ENCODE measurements at places on chromosomes 12 and 14.

GRCh38 chr12:116703214-116703795 is 34.6 kb downstream of the SPRING1 start:
- DNase-seq = peak; percentile 21

- no peak for DNase-seq
Measured at GRCh38 chr12:29728030-29728429, 55.7 kb downstream of the TMTC1 start.

DNA sequence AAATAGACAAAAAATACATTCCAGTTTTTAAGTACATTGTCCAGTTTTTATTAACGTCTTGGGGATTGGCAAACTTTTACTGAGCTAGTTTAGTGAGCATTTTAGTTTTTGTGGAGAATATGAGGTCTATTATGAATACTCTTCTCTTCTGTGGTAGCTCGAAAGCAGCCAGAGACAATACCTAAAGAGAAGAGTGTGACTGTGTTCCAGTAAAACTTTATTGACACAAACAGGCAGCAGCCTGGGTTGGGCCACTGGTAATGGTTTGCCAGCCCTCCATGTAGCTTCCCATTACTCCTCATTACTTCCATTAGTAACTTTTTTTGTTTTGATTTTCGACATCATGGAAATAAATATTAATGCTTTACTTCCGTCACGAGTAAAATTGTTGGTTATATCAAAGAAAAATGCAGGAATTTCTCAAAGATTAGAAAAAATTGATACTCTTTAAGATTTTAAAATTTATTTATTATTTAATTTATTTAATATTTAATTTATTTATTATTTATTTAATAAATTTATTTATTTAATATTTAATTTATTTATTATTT is 19.6 kb downstream of the RMST start:
- no peak for DNase-seq

GRCh38 chr14:36835128-36835527 is 173.5 kb downstream of the PAX9 start:
- peak; percentile 77 for DNase-seq

- DNase-seq = no peak
Measured at GRCh38 chr12:62629971-62630739, 163.5 kb downstream of the MON2 start.

GRCh38 chr12:30963709-30964564 is 37.4 kb downstream of the TSPAN11 start:
- DNase-seq = no peak

GRCh38 chr12:101407049-101407435 is 530 bp downstream of the ARL1 start:
- DNase-seq = no peak

GRCh38 chr14:105094193-105094907 is 29.1 kb upstream of the GPR132 start:
- no peak for DNase-seq

DNA sequence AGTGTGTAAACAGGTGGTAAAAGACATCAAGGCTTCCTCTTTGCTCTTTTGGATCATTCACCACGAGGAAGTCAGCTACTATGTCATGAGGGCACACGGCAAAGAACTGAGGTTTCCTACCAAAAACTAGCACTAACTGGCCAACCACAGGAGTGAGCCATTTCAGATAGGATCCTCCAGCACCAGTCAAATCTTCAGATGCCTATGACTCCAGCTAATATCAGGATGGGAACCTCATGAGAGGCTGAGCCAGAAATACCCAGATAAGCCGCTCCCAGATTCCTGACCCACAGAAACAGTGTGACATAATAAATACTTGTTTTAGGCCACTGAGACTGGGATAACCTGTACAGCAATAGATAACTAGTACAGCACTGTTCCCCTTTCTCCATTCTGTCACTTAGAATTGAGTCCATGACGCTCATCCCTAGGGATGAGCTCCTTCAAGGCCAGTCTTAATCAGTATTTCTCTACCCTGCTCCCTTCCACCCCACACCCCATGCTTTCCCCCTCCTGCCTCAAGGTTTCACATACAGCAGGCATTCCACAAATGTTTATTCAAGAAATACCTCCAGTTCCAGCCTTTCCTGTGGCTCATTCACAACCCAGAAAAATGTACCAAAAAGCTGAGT is 68.4 kb downstream of the PPM1H start:
- no peak for DNase-seq

DNA sequence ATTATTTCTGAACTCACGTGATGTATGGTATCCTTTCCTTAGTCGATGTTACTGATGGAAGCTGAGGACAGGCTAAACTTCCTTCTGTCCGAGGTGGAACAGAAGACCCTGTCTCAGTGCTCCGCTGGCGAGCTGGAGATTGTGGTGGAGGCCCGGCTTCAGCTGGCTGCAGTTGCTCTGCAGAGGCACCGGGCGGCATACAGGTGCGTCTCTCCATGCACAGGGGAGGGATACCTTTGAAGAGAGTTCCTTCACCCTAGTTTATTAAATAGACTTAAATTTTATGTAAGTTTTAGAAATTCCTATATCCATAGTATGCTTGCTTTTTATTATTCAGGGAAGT is 186.7 kb upstream of the NEDD1 start:
- DNase-seq = peak; percentile 32

DNA sequence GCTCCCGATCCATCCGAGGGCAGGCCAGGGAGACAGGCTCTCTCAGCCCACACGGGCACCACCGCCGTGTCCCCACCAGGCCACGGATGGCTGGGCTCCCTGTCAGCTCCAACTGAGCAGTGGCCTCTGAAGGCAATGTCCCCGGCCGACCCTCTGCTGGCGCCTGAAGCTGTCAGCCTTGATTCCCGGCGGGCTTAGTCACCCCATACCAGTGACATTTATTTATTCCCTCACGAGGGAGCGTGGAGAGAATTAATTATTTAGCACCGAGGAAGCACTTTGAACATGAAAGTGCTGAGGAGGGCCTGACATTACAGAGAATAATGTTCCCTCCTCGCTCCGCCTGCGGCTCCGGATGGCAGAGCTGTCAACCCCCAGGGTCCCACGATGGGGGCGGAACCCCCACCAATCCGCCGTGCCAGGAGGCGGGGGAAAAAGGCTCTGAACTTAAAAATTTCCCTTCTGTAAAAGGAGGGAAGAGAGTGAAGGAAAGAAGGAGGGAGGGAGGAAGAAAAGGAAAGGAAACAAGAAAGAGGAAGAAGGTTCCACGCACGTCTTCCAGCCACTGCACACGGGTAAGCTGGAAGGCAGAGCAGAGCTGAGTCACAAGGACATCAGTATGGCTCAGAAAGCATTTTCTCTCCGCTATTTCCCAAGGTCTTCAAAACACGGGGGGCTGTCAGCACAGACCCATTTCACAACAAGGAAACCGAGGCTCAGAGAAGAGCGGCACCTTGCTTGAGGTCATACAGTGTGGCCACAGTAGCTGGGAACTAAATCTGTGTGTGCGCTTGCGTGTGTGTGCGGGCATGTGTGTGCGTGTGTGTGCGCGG is 108.7 kb upstream of the NCOR2 start:
- DNase-seq = no peak

DNA sequence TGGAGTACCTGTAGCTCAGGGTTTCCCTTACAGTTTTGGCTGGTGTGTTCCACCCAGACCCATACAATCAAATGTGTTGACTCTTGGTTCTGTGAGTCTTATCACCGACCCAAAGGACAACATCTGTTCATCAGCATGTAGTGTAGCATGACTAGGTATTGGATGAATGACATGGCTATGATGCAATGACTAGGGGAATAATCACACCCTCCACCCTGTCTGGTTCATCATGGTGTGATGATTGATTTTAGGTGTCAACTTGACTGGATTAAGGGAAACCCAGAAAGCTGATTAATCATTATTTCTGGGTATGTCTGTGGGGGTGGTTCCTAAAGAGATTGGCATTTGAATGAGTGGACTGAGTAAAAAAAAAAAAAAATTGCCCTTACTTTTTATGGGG is 311.3 kb downstream of the DPF3 start:
- no peak for DNase-seq

DNA sequence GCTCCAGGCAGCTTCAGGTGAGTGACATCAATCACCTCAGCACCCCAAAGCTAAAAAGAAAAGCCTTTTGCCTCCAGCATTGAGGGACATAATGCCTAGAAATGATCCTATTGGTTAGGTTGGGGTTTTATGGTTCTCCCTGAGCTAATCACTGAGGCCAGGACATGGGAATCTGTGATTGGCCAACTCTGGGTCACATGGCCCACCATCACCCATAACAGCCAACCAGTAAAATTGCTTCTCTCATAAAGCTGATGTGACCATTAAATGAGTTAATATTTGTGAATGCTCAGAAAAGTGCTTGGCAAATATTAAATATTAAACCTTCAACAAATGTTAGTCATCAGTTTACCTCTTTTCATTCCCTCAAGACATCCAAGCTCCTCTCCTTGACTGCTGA is 60.2 kb downstream of the TBX3 start:
- no peak for DNase-seq

GRCh38 chr12:51087818-51088217 is 4.4 kb upstream of the CSRNP2 start:
- no peak for DNase-seq

DNA sequence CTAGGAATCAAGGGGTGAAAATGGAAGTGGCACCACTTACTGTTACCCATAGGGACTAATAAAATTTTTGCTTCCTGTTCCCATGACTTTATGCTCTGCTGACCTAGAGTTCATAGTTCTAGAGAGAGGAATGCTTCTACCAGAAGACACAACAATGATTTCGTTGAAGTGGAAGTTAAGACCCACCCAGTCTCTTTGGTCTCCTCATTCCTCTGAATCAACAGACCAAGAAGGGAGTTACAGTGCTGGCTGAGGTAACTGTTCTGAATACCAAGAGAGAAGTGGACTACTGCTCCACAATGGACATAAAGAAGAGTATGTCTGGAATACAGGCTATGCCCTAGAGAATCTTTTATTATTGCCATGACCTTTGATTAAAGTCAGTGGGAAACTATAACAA is 23.5 kb upstream of the DYRK2 start:
- DNase-seq = no peak

GRCh38 chr12:46814143-46814542 is 11.7 kb downstream of the SLC38A4 start:
- no peak for DNase-seq

- DNase-seq = no peak
Measured at GRCh38 chr14:61406675-61407074, 85.3 kb downstream of the PRKCH start.

GRCh38 chr14:34596891-34597290 is 33.1 kb downstream of the SNX6 start:
- no peak for DNase-seq

DNA sequence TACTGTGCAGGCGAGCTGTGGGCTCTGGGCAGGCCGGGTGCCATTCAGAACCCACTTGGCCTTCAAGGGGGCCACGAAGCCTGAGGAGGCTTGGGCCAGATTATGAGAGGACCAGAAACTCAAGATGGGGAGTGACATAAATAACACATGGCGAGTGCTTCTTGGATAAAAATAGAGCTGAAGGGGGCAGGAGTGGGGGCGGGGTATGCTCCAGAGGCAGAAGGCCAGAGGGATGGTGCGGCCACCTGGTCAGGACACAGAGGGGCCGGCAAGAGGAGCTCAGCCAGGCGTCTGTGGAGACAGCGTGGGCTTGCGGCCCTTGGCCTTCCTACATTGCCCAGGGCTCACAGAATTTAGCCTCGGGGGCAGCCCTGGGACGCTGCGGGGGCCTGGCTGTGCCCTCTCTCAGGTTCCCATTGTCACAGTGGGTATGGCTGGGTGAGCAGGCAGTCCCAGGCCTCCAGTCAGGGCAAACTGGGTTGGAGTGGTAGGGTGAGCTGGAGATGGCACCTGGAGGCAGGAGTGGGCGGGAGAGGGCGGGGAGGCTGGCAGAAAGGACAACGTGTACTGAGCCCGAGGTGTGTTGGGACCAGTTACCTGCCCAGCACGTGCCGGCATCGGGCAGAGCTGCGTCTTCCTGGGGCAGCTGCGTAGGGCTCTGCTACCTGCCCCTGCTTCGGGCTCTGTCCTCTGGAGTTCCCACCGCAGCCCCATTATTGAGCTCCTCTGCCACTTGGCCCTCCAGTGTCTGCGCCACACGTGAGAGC is 7.4 kb upstream of the SLC25A29 start:
- no peak for DNase-seq

GRCh38 chr12:52744493-52745156 is 32.5 kb downstream of the KRT76 start:
- DNase-seq = no peak

- no peak for DNase-seq
Measured at GRCh38 chr12:46751173-46751572, 74.6 kb downstream of the SLC38A4 start.

- no peak for DNase-seq
Measured at GRCh38 chr12:67043771-67044170, 225.4 kb upstream of the CAND1 start.

GRCh38 chr14:54784060-54784459 is 118.6 kb downstream of the GCH1 start:
- DNase-seq = no peak

All from NCI-H1092 treated with DMSO at 0.1 percent for 48 hours (cell line).